ENCODE measurements at places on chromosomes 16 and 17. TPM values are rescaled to one million over a fixed set of nuclear protein-coding genes. Genes with fewer than 3 reads are reported as not detected.

The AXIN2 gene
- 1.7 TPM for total RNA-seq

The SPATA32 gene
- not detected for total RNA-seq

GRCh38 chr16:4309833-4310266, 6.0 kb upstream of the GLIS2 start:
- no peaks in the 10 kb centered on the region for H3K36me3 ChIP-seq
- peaks cover 38% of the 10 kb centered on the region for H3K4me1 ChIP-seq
- no peak overlapping the region for H3K27ac ChIP-seq
- DNase-seq: peak; percentile 61
- peaks cover 14% of the 10 kb centered on the region for H3K27me3 ChIP-seq

- no peak overlapping the region for H3K27ac ChIP-seq
- no peaks in the 10 kb centered on the region for H3K4me1 ChIP-seq
- H3K4me3 ChIP-seq: no peak overlapping the region
- H3K36me3 ChIP-seq: no peaks in the 10 kb centered on the region
Observed at GRCh38 chr16:48949636-48950035, 332.0 kb downstream of the CBLN1 start.

DNA sequence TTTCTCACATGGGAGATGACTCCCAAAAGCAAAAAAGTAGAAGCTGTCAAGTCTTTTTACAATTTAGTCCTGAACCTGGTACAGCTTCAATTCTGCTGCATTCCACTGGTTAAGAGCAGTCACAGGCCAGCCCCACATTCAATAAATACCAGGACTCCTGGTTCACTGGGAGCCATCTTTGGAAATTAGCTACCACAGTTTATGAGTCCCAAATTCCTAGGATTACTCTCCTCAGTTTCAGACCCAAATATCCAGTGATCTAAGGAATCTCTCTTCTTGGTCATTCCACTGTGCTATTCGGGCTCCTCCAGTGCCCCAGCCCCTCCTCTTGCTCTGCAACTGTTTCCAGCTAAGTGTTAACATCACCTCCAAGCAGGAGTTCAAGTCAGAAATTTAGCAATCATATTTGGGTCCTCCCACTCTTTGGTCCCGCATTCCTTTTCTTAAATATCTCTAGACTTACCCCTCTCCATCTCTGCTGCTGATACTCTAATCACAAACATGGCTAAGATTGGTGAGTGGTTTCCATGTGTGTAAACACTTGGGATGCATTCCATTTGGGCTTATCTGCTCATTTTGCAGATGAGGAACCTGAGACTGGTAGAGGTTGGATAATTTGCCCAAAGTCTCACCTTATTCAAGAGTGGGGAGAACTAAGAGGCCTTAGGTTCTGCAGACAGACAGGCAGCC, 9.6 kb upstream of the WIPF2 start:
- no peaks in the 10 kb centered on the region for H3K27me3 ChIP-seq
- no peaks in the 10 kb centered on the region for H3K4me1 ChIP-seq
- DNase-seq: no peak
- no peak overlapping the region for H3K27ac ChIP-seq
- H3K36me3 ChIP-seq: no peaks in the 10 kb centered on the region
- no peak overlapping the region for H3K4me3 ChIP-seq
